ENCODE measurements at places on chromosomes 12 and 14.
A peak's percentile ranks its signal among the peaks of the same experiment; 100 is the strongest.

- no peak for DNase-seq
Measured at GRCh38 chr14:65650826-65651225, 238.3 kb downstream of the FUT8 start.

- no peak for DNase-seq
Measured at GRCh38 chr12:123011701-123012100, 31.2 kb downstream of the ARL6IP4 start.

GRCh38 chr14:50014809-50015430, 101.5 kb downstream of the VCPKMT start:
- no peak for DNase-seq

GRCh38 chr14:51441001-51441400, 201.0 kb downstream of the TMX1 start:
- DNase-seq, result peak; percentile 30

DNA sequence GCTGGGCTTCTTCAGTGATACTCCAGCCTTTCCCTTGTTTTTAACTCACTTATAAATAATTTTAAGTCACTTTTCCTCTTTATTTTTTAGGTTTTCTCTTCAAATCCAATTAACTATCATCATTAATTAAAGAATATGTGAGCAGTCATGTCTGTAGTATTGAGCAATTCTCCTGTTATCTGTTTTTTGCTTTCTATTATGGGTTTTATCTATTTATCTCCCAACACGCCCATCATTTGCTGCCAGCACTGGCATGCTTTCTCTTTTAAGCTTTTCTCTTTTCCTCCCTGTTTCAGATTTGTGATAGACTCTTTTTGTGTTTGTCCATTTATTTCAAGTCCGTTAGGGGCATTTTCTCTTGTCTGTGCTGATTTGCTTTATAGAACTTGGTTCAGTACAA, 72.3 kb downstream of the CRADD start:
- no peak for DNase-seq

DNA sequence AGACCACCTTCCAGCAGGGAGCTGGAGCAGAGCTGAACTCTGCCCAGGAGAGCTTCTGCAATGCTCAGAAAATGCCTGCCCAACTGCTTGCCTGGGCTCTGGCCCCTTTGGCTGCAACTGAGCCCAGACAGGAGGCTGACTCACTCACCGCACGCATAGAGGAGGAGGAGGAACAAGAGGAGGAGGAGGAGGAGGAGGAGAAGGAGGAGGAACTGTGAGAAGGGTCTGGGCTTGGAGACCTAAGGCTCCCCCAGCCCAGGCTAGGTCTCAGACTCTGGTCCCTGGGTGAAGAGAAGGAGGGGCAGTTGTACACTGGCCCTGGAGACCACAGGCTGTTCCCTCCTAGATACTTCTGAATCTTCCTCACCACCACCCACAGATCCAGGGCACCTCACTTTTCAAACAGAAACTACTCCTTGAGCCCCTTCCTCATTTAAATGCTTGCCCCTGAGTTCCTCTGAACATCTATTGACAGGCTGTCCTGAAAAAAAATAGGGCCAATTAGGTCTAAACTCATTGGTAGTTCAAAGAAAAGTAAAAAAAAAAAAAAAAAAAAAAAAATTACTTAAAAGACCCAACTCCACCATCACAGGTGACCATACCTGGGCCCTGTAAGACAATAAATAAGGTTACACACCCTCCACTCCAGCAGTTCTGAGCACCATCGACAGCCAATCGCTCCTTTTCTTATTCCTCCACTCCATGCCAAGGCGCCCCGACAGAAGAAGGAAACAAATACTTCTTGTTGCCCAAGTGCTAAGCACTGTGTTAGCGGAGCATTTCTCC, 674 bp downstream of the VDR start:
- peak; percentile 75 for DNase-seq

GRCh38 chr14:22502551-22502950, 86.5 kb downstream of the DAD1 start:
- DNase-seq, result no peak

GRCh38 chr12:127277882-127278281, 989.1 kb upstream of the TMEM132C start:
- no peak for DNase-seq

GRCh38 chr14:101364503-101365328, 196.6 kb upstream of the DIO3 start:
- no peak for DNase-seq

GRCh38 chr14:22797017-22797917, 18.0 kb downstream of the SLC7A7 start:
- no peak for DNase-seq

- no peak for DNase-seq
Measured at GRCh38 chr12:84034871-84035270, 877.7 kb downstream of the SLC6A15 start.

- DNase-seq, result no peak
Measured at GRCh38 chr14:72685456-72685855, 208.4 kb downstream of the DPF3 start.

DNA sequence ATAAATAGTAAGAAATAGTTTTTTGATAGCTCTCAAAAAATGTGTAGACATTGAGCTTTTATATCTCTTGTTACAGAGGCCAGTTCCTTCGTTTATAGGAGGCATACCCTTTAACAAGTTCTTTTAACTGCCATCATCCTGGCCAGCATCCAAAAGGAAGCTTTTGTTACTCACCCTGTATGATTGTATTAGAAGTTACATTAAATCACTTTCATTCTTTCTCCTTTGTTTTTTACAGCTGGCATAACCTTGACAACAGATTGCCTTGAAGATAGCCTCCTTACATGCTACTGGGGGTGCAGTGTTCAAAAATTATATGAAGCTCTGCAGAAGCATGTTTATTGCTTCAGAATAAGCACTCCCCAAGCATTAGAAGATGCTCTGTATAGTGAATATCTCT, 20.1 kb downstream of the CGRRF1 start:
- DNase-seq, result peak; percentile 59

GRCh38 chr12:18684430-18684829, 53.4 kb downstream of the PLCZ1 start:
- peak; percentile 53 for DNase-seq

DNA sequence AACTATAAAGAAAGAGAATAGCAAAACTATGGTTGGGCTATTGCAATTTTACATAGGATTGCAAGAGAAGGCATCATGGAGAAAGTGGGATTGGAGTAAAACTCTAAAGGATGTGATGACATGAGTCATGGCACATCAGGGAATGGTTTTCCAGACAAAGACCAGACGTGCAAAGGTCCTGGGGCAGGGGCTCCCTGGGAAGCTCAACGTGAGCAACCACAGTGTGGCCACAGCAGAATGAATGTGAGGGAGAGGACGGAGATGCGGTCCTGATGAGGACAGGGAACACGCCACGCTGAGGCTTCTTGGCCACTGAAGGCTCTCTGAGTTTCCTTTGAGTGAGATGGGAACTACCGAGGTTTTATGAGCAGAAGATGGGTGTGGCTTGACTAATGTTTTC, 38.2 kb downstream of the FZD10 start:
- no peak for DNase-seq

DNA sequence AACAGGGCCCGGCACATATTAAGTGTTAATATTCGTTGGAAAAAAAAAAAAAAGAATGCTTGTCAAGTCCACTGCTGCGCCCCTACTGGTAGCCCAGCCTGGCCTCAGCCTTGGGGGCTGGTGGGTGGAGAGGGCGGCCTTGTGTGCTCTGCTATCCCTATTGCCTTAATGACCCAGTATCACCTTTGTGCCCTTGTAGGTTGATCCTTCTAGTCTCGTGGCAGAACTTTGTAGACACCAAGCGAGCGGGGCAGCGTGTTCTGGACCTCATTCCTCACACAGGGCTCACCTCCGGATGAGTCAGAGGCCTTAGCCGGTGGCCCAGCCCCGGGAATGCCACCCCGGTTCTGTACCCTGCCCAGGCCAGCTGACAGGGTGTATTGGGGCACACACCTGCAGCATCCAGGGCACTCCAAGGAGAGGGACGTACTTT, 1.8 kb upstream of the RCOR1 start:
- peak; percentile 21 for DNase-seq

GRCh38 chr12:38588624-38589305, 272.2 kb downstream of the ALG10B start:
- no peak for DNase-seq

DNA sequence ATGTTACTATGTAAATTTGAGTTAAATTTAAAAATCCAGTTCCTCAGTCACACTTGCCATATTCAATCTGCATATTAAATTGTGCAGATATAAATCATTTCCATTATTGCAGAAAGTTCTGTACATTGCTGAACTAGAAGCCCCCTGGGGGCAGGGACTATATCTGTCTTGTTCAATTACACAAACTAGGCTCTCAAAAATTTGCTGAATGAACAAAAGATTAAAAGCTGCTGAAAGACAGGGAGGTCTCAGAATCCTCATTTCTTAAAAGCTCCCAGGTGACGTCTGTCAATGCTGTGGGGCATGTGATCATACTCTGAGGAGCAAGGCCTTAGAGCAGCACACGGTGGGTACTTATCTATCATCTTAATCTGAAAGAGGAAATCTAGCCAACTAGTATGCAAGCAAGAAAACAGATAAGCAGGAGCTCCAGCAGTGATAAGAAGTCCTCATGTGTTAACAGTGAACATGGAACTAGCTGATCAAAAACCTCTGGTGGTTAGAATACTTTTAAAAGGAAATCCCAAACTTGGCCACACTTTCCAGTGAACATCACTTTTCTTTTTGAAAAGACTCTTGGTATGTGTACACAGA, 60.5 kb downstream of the APPL2 start:
- DNase-seq, result no peak

DNA sequence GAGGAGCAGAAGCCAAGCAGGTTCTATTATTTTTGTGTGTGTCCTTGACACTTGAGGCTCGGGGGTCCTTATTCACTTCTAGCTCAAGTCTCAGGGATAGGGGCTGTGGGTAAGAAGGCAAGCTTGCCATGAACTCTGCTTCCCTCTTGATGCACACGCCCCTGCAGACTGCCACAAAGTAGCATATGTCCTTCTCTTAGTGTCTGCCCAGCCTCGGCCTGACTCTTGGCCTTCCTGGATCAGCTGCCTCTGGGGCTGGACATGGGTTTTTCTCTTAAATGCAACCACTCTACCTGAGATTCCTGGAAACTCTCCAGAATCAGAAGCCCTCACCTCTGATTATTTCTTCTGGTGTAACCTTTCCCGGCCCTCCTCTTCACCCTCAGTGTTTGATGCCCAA, 28.2 kb upstream of the PEX5 start:
- no peak for DNase-seq

GRCh38 chr14:22903742-22904087, 15.2 kb downstream of the RBM23 start:
- DNase-seq, result no peak

DNA sequence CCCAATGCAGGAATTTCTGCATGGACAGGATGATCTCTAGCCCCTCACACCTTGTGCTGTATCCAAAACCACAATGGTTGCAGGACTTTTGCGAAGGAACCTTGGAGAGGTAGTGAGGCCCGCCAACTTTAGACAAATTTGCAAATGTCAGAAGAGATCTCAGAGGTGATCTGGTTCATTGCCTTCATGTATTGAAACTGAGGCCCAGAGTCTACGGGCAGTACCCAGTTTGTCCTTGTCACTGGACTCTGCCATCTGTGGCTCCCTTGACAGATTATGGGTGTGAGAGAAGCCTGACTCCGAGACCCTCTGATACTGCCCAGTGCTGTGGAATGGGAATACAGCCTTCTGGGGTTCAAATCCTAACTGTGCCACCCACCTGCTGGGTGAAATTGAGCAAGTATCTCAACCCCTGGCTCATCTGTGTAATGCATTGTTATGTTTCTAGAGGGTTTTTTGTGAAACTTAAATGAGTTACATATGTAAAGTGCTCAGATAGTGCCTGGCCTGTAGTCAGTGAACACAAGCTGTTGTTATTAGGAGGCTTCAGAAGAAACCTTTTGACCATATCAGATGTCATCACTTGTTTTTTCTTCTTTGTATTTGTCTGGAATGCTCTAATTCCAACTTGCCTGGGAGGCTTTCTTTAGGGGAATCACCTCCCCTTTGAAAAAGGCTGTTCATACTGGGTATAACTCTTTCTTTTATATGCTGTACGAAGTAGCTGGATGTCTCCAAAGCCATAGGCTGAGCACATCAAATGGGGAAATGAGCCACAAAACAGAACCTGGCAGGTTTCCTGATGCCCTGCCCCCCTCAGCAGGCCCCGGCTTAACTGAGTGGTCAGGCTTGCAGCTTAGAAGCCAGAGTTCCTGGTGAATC, 71.4 kb upstream of the SRSF5 start:
- no peak for DNase-seq

DNA sequence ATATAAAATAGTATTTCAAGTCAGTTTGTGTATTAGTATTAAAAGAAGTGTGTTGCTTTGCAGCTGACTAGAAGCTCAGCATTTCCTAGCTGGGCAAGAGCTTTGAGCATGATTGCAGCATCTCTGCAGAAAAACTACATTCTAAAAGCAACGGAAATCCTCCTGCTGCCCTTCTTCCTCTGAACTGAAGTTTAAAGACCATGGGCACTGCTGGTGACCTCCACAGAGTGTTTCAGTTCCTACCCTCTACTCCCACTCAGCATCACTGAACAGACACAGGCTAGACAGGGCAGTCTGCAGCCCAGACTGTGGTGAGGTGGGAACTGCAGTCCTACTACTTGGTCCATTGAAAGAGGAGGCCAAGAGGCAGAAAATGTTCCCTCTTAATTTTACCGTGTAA, 59.0 kb downstream of the FAR2 start:
- DNase-seq, result no peak

DNA sequence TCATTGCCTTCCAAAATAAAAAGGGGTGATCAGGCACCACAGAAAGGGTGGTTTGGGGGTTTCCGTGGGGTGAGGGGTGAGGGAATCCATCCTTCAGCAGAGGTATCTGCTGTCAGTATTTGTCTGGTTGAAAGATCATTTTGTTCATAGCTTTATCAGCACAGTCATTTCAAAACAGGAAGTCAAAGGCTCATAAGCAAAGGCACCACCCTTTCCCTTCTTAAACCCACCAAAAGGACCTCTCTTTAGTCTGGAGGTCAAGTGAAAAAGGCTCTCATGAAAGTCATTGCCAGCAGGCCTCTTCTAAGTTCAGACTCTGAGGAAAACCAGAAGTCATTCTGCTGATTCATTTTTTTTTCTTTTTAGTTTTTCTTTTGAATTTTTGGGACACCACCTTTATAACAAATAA, 6.2 kb downstream of the CHST11 start:
- no peak for DNase-seq

- DNase-seq, result no peak
Measured at GRCh38 chr12:98736352-98737321, 91.5 kb downstream of the APAF1 start.

- DNase-seq, result no peak
Measured at GRCh38 chr12:59587710-59588109, 8.1 kb upstream of the SLC16A7 start.

DNA sequence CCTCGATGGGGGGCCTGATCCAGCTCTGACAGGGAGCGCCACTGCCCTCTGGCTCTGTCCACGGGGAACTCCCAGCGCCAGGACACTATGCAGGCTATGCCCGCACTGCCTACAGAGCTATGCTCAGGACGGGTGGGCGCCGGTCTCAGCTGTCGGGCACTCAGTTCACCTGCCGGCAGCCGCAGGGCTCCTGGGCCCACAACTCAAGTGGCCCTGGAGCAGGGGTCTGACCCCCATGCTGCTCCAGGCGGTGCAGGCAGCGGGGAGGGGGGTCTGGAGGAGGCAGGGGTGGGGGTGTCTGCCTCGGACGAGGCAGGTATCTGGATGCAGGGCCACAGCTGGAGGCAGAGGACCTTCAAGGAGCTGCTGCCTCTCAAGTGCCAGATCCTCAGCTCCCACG, 28.5 kb upstream of the NUDT14 start:
- no peak for DNase-seq

- DNase-seq, result peak; percentile 39
Measured at GRCh38 chr12:4579305-4580102, 17.5 kb downstream of the DYRK4 start.

GRCh38 chr12:68971404-68971803, 38.4 kb upstream of the CPM start:
- DNase-seq, result peak; percentile 81
